ENCODE measurements at places on chromosomes 7 and 10.

GRCh38 chr10:99765672-99766301 lies 16.7 kb upstream of the ABCC2 start:
- DNase-seq: no peak

DNA sequence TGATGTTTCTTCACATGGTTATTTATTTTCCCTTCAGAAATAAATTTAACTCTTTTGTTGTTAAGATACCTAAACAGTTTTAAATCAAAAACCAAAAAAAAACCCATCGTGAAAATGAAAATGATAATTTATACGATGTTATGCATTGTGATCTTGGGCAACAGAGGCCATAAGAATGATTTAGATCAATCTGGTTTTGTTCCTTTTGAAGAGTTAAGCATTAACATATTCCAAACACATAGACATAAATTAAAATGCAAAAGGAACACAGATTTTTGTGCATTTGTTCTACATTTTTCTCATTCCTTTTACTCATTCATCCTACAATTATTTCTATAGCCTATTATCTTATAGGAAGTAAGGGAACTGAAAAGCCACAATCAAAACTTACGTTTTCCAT lies 226.1 kb upstream of the SEMA3D start:
- DNase-seq: no peak

DNA sequence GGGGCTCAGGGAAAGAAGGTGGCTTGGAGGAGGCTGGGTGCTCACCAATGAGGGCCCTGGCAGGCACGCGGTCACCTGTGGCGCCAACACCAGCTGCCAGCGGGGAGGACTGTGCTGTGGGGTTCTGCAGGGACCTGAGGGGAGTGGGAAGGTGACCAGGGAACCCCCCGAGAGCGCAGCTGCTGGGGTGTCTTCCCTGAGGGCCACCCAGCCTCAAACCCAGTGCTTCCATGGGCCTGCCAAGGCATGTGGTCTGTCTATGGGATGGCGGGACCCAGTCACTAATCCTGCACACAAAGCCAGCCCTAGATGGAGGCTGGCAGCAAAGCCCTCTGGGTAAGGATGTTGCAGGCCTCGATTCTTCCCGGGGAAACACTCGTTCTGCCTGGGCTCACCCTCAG lies 117.1 kb downstream of the EBF3 start:
- no peak for DNase-seq

DNA sequence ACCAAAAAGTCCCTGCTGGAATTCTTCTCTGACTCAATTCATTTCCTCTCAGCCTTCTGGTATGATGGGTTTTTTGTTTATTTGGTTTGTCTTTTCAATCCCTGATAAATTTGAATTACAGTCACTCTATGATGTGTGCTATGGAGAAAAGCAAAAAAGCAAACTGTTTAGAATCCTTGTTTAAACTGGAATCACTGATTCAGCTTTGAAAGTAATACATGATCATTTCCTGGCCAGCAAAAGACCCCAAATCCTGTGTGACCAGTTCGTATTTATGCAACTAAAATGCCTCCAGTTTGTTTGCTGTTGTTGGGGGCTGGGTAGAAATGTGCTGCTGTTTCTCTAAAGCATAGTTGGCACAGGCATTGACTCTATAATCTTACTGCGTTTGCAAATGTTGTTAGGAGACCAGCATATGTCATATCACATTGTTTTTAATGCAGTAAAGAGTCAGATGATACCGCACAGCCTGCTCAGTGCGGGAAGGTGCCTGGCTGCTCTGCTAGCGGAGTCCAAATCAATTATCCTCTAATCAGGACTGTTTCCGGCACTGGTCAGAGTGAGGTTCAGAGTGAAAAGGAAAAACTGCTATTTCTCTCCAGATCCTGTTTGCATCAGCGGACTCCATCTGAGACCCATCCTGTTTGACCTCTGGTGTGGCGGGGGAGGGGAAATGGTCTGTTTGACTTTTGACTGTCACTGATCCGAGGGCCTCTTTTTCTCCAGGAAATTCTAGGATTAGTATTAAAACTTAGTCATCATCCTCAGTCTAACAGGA lies 40.6 kb upstream of the ADD3 start:
- peak; percentile 75 for DNase-seq

DNA sequence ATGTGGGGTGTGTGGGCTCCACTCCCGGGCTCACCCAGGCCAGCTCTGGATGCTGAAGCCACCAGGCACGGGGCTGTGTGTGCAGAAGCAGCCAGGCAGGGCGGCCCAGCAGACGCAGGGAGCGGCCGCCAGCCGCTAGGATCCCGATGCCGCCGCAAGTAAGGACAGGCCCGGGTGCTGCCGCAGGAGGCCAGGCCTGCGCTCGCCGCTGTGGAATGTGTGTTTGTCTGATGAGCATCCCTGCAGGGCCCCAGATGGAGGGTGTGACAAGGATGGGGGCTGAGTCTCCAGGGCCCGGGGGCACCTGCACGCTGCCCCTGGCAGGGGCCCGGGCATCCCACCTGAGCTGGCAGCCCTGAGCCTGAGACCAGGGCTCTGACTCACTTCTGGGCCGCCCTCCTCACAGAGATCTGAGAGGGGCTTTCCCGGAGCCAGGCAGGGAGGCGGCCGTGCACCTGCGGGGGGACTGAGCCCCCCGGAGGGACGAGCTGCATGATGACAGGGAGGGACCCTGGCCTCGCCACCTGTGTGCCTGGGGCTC lies 101.5 kb downstream of the FOXL3 start:
- no peak for DNase-seq

GRCh38 chr10:21518149-21518640 lies 7.3 kb downstream of the SKIDA1 start:
- peak; percentile 85 for DNase-seq

GRCh38 chr7:119748251-119748860 lies 524.6 kb upstream of the KCND2 start:
- no peak for DNase-seq

- DNase-seq: no peak
These were observed 80.6 kb downstream of the SNX10 start for GRCh38 chr7:26372249-26372648.

- DNase-seq: no peak
These were observed 13.2 kb downstream of the RASGEF1A start for GRCh38 chr10:43253461-43254198.

- no peak for DNase-seq
These were observed 8.2 kb downstream of the LOXL4 start for GRCh38 chr10:98259606-98260315.

DNA sequence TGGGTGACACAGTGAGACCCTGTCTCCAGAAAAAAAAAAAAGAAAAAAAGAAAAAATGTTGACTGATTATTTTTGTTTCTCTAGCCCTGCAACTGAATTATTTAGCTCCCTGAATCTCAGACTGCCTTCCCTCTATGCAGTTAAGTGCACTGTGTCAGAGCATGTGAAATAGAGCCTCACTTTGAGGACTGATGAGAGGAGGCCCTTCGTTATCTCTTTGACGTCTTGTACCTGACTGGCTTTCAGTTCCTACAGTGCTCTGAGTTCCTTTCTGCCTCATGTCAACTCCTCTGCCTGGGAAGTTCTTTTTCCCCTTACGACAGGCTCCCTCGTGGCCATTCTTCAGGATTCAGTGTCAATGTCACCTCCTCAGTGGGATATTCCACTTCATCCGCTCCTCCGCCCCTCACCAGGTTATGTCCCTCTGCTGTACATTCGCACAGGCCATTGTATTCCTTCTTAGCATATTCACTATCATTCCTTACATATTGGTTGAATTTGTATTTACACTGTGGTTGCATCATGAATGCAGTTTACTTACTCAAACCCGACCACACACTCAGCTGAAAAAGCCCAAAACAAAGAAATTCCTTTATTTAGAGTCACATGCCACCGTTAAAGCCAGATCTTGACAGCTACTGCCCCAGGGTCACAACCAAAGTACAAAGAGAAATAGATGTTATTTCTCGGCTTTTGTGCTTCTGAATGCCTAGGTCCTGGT lies 18.1 kb upstream of the CAMK2G start:
- DNase-seq: no peak

DNA sequence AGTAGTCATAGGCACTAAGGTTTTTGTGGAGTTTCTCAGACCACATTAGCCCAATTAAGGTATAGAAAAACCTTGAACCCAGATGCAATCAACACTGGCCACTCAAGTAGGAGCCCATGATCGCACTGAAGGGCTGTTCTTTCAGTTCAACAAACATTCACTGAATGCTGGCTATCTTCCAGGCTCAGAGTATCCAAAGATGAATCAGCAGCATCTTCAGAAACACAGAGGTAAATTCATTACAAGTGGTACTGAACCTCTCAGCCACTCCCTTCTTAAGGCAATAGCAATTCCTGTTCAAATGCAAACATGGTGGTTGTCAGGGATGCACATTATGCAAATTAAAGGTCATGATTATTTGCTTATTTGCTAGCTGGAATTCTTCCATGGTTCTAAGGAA lies 17.1 kb downstream of the KCNK18 start:
- no peak for DNase-seq

DNA sequence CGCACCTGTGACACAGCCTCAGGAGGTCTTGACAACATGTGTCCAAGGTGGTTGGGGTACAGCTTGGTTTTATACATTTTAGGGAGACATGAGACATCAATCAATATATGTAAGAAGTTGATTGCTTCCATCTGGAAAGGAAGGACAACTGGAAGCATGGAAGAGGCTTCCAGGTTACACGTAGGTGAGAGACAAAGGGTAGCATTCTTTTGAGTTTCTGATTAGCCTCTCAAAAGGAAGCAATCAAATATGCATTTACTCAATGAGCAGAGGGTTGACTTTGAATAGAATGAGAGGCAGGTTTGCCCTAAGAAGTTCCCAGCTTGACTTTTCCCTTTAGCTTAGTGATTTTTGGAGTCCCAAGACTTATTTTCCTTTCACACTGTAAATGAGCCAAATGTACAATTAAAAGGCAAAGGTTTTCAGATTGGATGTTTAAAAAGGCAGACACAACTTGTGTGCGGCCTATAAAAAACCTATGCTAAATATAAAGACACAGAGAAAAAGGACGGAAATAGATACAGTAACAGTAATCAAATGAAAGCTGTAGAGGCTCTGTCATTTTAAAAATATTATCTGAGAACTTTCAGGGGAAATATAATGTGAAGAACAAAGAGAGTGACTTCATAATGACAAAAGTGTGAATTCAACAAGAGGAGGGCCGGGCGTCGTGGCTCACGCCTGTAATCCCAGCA lies 65.7 kb upstream of the LANCL2 start:
- DNase-seq: no peak

GRCh38 chr7:26667514-26668133 lies 196.8 kb downstream of the SKAP2 start:
- DNase-seq: peak; percentile 91

- DNase-seq: no peak
These were observed 11.3 kb downstream of the DMBT1 start for GRCh38 chr10:122571892-122572291.

- no peak for DNase-seq
These were observed 18.2 kb downstream of the HNRNPF start for GRCh38 chr10:43390759-43391158.

DNA sequence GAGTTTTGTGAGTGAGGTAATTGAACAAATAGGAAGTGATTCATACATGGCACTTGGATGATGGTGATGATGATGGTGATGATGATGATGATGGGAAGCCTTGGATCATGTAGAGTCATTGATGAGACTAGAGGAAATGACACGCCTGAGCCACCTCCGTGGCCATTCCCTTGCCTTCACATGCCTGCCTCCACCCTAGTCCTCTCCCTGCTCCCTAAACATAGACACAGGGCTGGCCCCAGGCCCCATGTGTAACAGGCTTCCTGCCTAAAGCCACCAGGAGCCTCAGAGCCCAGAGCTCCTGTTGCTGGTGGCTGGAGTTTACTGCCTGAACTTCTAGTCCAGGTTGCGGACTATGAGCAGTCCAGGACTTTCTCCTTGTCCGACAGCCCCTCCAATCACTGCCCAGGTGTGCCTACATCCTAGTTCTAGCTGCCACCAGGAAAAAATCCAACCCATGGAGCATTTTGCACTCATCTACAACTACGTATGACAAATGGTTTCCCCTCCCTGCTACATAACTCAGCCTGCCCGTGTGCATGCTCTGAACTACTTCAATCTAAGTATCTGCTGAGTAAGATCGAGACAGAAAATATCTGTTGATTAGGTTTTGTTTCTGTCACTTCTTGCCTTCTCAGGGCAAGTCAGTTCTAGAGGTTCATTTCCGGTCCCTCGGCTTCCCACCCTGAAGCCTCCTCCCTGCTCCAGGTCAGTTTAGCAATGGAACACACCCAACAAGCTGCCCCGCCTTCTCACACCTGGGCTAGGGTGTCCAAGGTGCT lies 35.5 kb upstream of the KDM7A start:
- no peak for DNase-seq

DNA sequence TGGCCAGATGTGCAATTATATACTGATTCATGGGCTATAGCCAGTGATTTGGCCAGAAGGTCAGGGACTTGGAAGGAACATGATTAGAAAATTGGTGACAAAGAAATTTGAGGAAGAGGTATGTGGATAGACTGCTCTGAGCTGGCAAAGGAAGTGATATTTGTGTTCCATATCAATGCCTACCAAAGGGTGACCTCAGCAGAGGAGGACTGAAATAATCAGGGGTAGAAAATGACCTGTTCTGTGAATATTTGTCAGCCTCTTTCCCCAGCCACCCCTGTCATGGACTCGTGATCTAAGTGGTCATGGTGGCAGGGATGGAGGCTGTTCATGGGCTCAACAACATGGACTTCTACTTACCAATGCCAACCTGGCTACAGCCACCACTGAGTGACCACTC lies 47.0 kb downstream of the PTPRE start:
- DNase-seq: no peak

- DNase-seq: no peak
These were observed 522.6 kb downstream of the DNAJB9 start for GRCh38 chr7:109092268-109092667.

DNA sequence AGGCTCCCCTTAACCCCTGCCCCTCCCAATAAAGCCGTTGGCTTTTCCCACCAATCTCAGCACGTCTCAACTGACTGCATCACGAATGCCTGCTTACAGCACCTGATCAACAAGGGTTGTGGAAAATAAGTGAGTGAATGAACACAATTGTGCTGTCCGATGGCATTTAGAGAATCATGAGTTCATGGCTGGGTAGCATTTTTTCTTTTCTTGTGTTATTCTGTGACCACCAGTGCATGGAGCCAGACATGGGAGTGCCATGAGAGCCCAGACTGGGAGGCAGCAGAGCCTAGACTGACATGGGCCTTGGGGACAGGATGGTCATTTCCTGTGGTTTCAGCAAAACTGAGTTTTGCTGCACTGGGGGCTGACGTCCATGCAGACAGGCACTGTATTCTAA lies 254.1 kb upstream of the IGFBP3 start:
- no peak for DNase-seq
